Activated T-cell treated with anti-CD3 and anti-CD28 coated beads for 48 hours (primary cell): ENCODE measurements at places on chromosomes 6 and 20.

DNA sequence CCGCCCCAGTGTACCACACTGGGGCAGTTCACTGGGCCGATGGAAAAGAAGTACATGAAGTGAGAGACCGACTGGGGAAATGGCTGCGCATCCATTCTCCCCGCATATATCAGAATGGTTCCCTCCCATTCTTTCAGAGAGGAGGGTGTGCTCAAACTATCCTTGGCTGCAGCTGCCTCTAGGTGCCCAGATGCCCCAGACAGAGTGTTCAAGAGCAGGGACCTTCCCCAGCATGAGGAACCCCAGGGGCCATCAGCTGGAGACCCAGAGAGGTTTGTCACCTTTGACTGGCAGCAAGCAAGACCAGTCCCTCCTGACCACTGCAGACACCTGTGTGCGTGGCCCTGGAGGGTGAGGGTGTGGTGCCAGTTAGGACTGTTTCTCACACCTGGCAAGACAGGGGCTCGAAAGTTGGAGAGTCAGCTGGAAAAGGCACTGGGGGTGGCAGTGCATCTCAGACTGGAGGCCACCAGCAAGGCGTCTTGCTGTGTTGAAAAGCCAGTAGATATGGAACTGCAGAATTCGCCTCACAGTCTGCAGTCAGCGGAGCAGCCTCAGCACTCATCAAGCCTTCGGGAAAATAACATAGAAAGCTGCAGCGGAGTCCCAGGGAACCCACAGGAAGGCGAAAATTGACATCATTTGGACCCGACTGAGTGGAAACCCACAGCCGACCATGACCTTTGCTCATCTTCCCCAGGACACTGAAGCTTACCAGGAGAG lies 76.7 kb downstream of the GPR6 start:
- DNase-seq = no peak

DNA sequence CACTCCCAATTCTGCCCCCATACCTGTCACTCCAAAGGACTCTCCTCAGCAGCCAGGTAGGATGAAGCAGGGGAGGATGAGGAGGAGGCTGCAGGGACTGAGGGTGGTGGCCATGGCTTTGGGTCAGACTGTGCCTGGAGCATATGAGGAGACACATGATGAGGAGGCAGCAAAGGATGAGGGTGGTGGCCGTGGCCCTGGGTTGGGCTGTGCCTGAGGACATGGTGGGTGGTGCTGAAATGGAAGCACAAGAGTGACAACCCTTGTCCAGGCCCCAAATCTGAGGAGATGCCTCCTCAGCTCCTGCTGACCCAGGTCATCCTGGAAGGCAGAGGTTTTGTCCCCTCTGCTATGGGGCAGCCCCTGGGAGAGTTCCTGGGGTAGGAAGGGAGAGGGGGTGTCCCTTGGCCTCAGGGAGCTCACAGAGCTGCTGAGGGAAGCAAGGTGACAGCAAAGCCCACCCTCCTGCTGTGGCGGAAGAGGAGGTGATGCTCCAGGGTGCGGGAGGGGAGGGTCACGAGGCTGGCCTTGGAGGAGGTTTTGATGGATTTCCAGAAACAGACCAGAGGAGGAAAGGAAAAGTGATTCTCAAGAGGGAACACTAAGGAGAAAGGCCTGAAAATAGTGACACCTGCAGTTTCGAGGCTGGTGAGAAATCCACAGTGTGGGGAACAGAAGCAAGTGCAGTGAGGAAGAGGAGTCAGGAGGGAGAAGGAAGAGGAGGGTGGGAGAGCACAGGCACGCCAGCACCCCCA lies 4.6 kb downstream of the RAET1G start:
- DNase-seq = no peak

- no peak for DNase-seq
Observed at GRCh38 chr20:62339647-62340062, 27.5 kb downstream of the LAMA5 start.

DNA sequence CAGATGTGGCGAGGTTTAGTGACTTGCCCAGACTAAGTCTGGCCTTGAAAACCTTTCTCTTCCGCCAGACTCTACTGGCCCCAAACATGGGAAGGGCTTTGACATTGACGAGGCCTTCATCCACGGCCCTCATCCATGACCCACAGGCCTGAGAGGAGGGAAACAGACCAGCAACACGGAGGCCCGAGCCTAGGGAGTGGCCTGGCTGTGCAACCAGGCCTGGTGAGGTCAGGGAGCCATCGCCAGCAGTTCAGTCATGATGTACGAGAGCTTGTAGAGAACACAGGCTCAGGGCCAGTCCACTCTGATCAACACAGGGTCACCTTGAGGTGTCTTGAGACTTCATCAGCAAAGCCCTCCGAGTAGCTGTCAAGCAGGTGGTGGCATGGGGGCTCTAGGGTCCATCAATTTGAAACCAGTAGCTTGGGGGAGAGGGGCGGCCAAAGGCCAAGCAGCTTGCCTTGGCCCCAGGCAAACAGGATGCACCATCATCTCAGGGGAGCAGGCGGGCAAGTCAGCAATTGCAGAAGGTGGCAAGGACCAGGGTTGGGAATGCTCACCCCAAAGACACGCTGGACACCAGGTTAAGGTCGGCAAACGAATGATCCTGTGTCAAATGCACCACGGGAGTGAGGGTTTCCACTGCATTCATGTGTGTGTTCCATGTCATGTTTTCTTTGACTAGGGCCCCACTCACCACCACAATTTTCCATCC lies 36.1 kb downstream of the GFOD1 start:
- no peak for DNase-seq
